Stimulated activated naive CD4-positive, alpha-beta T cell (primary cell): ENCODE measurements at places on chromosomes 1 and 21.

DNA sequence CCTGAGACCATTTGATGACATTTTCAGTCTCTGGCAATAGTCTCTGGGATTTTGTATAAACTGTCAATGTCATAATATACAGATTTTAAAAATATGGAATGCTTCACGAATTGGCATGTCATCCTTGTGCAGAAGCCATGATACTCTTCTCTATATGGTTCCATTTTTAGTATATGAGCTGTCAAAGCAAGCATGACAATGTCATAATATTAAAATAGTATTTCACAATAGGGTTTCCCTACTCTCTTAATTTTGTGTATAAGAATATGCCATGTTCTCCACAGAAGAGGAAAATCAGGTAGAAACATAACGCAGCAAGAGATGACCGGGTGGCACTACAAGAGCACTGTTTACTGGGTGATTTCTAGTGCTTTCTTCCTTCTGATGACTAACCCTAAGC is 8.3 kb upstream of the DIPK1A start:
- no peak for DNase-seq

GRCh38 chr1:193183019-193183627 is 3.3 kb downstream of the B3GALT2 start:
- peak; percentile 55 for DNase-seq

DNA sequence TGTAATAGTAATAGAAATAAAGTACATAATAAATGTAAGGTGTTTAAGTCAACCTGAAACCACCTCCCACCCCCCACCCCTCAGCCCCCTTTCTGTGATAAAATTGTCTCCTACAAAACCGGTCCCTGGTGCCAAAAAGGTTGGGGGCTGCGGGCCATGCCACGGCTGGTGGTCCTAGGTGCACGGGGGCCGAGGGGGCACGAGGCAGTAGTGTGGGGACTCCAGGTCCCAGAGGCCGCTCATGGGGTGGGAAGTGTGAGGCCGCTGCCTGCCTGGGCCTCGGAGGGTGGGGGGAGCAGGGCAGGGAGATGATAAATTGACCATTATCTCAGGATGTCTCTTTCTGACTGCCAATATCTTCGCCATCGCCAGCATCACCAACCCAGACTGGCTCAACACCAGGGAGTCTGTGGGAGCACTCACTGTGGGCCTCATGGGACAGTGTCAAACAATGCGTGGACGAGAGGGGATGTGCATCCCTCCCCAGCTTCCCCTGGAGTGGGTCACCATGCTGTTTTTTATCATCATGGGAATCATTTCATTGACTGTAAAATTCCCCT is 6.5 kb downstream of the ZBTB17 start:
- no peak for DNase-seq

DNA sequence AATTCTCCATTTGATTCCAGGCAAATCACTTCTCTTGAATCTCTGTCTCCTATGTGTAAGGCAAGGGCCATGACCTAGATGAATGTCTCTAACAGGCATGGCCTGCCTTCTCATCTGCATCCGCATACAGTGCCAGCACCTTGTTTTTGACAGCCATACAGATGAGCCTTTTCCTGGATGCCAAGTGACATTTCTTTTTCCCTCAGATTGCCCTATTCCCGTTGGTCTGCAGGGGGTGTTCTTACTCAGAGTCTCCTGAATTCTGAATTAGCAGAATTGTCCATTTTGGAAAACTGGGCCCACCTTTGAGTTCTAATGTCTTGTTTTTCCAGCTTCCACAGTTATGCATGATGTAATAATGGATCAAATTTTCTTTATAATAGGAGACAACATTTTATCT is 88.0 kb upstream of the ADAR start:
- no peak for DNase-seq

GRCh38 chr1:210505601-210506496 is 177.1 kb downstream of the HHAT start:
- DNase-seq = no peak

DNA sequence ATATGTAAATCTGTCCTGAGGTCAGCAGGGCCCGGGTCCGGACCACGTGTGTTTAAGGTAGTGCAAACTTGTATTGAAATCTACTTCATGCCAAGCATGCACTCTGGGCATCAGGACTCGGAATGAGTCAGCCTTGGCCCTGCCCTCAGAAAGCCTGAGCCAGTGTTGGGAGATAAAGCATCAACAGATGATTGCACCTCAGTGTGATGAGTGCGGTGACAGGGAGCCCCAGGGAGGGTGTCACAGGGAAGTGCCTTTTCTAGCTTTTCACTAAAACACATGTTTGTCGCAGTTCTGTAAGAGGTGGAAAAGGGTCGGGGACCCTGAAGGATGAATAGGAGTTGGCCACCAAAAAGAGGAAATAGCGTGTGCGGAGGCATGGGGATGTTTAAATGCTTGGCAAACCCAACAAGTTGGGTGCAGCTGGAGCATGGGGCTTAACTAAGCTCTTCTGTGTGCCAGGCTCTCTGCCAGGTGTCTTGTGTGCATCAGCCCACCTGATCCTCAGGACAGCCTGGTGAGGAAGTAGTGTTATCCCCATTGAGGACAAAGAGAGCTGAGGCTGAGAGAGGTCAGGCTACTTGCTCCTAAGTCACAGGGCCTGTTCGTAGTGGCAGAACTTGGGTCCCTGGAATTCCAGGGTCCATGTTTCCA is 48.2 kb upstream of the EPB41 start:
- no peak for DNase-seq

- no peak for DNase-seq
These were observed 20.3 kb downstream of the AJAP1 start for GRCh38 chr1:4674676-4675075.

GRCh38 chr1:208129487-208129886 is 114.7 kb downstream of the PLXNA2 start:
- DNase-seq = no peak

DNA sequence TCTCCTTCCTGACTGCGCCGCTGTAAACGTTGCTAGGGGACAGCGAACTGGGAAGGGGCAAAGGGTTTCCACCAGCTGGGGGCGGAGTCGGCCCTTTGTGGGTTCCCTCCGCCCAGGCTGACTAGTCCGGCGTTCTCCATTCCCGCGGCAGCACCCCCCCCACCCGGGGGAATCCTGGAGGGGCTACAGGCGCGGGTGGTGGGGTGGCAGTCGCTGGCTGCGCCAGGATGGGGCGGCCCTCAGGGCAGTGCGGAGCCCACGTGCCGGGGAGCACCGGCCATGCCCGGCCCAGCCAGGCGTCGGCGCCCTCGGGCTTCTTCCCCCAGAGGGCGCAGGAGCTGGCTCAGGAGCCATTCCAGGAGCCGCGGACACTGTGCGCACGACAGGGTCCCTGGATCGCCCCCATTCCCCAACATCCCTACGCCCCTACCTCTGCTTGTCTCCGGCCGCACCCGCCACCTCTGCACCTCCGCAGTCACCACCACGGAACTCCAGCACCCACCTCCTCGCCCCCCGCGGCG is 476 bp downstream of the BATF3 start:
- DNase-seq = peak; percentile 32

GRCh38 chr1:8671306-8671917 is 146.0 kb downstream of the RERE start:
- no peak for DNase-seq

DNA sequence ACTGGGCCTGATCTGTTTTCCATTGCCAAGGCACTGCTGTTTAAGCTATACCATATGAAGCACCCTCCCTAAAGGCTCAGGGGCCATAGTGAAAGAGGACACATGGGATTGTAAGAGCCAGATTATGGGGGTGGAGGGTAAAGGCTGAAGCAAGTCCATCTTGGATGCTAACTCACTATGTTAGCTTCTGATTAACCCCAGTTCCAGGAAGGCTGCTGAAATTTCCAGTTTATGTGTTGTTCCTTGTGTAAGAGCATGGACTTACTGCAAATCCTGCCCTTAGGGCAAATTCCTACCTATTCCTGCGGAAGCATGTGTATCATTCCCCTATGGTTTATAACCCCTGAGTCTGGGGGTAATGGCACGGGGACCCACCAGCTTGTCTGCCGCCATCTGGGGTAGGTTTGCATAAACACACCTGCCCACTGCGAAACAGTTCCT is 91.8 kb upstream of the SERBP1 start:
- no peak for DNase-seq

GRCh38 chr1:29256979-29257804 is 20.9 kb downstream of the PTPRU start:
- no peak for DNase-seq

- DNase-seq = no peak
These were observed 23.2 kb upstream of the SYCP1 start for GRCh38 chr1:114831276-114831994.

DNA sequence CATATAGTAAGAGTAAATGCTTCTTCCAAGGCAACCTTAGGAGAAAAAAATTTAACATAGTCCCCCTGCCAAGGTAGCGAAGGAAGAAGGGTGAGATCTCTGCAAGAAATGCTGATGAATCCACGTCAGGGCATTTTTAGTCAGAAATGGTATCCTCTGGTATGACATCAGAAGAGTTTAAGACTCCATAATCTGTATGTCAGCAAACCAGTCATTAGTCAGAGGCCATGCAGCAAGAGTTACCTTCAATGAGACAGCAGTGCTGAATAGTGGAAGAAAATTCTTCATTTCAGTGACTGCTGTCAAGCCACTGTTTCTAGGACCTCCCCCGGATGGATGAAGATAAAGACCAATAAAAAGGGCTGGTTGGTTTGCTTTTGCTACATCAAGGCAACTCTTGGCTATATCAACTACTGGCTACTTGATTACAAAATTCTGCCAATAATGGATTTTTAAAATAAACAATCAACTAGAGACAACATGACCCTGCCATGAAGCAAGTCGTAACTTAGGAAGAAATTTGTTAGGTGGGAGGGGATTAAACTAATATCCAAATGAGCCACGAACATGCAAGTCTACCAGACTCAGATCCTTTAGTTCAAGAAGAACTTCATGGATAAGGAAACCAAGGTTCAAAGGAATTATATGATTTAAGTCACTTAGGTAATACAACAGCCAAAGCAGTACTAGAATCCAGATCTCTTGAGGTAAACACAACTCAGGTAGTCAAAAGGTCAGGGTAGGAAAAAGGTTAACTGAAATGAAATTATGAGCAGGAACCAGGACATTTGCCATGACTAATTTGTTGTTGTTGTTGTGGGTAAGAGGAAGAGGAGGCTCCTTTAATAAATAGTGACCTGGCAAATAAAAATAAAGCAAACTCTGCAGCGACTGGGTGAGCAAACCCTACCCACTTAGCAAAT is 25.6 kb upstream of the GUCA2A start:
- DNase-seq = no peak

- no peak for DNase-seq
These were observed 96.8 kb upstream of the PALMD start for GRCh38 chr1:99548943-99549605.

GRCh38 chr1:59230622-59231021 is 66.3 kb upstream of the FGGY start:
- DNase-seq = no peak

- no peak for DNase-seq
These were observed 48.3 kb downstream of the HUNK start for GRCh38 chr21:31921079-31921478.

DNA sequence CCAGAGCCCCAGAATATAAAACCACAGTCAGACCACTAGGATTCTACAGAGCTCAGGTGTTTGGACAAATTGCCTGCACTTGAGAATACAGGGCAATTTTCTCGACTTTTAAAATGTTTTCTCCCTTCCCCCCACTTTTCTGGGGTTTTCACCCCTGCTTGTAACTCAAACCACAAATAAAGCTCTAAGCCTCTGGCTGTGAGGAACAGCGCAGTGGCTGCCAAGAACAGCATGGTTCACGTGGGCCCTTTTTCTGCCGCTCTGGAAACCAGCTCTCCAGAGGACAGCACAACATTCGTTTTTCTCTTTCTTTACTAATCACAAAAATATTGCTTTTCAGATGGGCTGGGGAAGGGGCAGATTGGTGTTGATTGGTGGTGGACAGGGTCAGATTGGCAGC is 102.2 kb upstream of the JUN start:
- DNase-seq = peak; percentile 26

DNA sequence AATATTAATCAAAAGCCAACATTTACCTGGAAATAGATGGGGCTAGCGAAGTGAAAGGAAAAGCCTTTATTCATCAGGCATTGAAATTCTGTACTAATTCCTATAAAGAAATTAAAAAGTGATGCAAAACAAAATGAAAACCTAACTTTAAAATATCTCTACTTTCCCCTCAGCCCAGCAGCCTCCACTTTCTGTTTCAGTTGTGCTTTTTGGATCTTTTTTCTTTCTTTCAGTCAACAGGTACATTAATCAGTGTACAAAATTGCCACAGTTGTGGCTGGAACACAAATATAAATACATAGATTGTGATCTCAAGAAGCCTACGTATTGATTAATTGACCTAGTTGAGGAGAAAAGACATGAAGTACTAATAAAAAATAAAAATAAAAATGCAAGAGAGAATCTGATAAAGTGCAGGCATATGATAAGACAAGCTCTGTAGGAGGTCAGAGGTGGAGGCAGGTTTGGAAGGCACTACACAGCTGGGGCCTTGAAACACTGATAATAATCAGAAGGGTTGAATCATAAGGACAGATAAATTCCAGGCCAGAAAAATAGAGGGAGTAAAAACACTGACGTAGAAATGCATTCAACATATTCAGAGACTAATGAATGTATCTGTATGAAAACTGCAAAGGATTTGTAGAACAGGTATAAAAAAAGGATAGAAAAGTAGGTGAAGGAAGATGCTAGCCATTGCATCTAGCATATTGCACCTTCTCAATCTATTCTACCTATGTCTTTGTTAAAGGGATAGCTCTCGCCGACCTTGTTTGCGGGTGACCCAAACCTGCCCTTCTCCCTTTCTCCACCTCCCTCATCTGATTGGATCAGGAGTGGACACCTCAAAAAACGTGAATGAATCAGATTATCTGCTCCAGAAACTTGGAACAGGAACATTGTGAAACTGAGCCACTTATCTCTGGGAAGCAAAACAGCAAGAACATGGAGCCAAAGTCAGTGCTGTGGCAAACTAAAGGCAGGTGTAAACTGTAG is 607.8 kb upstream of the ADGRL2 start:
- DNase-seq = no peak

GRCh38 chr1:89607156-89607555 is 25.8 kb upstream of the LRRC8C start:
- peak; percentile 54 for DNase-seq
